ENCODE measurements at places on chromosomes 5 and 9. TPM values are rescaled to one million over a fixed set of nuclear protein-coding genes. Genes with fewer than 3 reads are reported as not detected.

- no peak for DNase-seq
Measured at GRCh38 chr9:14258660-14259239, 55.2 kb downstream of the NFIB start.

- no peak for DNase-seq
Measured at GRCh38 chr5:54398191-54398590, 57.3 kb upstream of the HSPB3 start.

Gene COL27A1
- total RNA-seq, result 31.1 TPM

Gene SPINK6
- total RNA-seq, result not detected

Gene SHOC1
- total RNA-seq, result 0.79 TPM

GRCh38 chr5:6000867-6001266 lies 377.5 kb downstream of the MED10 start:
- no peak for DNase-seq

DNA sequence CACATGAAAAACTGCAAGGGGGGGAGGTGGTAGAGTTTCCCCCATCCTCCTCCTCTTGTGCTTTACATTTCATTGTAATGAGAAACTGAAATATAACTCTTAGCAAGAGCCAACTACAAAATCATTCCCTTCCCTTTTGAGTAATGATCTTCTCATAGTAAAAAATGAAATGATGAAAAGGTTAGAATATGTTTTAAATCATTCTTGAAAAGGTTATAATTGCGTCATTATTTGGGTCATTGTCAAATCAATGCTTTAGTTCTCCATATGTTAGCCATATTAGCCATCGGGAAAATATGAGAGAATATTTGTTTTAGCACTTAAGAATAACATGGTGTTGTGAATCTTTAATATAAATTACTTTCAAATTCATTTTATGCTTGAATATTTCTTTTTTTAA lies 1185.0 kb upstream of the CDH18 start:
- peak; percentile 14 for DNase-seq
